ENCODE measurements at places on chromosomes 2 and 18. TPM values are rescaled to one million over a fixed set of nuclear protein-coding genes. Genes with fewer than 3 reads are reported as not detected.

DPP10 gene
- not detected for total RNA-seq

UPP2 gene
- total RNA-seq = not detected

ACMSD gene
- 0.28 TPM for total RNA-seq

CD8B gene
- total RNA-seq = not detected

KCNJ13 gene
- not detected for total RNA-seq

ANKRD44 gene
- 17.8 TPM for total RNA-seq

PROKR1 gene
- total RNA-seq = not detected

RTP5 gene
- not detected for total RNA-seq

POTEC gene
- under 0.01 TPM for total RNA-seq

MARCO gene
- total RNA-seq = not detected
